Stimulated activated CD8-positive, alpha-beta memory T cell treated with anti-CD3 and anti-CD28 coated beads, Interleukin-7, amount 100 ng/mL, for 1 hour (primary cell): ENCODE measurements at places on chromosomes 12 and 14.

GRCh38 chr12:128761379-128761790 lies 62.4 kb downstream of the SLC15A4 start:
- no peak for DNase-seq

GRCh38 chr14:85533861-85534291 lies 3.9 kb downstream of the FLRT2 start:
- no peak for DNase-seq

DNA sequence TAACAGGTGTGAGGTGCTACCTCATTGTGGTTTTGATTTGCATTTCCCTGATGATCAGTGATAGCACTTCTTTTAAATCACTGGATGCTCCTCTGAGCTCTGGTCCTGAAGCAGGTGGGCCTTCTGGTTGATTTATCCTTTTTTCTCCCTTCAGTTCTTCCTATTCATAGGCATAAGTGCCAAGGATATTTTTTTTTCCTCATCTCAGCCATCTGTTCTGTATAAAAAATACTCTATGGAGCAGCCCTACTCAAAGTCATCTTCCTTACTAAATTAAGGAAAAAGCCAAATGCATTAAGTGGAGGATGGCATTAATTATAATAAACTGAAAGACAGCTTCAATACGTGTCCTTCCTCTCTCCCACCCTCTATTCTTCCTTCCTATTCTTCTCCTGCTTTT lies 18.4 kb downstream of the SPIC start:
- DNase-seq = no peak

DNA sequence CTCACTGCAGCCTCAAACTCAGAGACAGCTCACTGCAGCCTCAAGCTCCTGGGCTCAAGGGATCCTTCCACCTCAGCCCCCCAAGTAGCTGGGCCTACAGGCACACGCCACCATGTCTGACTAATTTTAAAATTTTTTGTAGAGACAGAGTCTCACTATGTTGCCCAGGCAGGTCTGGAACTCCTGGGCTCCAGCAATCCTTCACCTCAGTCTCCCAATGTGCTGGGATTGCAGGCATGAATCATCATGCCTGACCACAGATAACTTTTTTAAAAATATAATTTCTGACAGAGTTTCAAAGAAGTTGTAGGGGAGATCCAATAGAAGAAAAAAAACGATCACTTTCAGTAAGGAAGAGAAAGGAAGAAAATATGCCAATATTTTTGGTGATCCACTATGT lies 189.7 kb upstream of the CDKN3 start:
- DNase-seq = no peak

GRCh38 chr12:19988948-19989347 lies 379.4 kb upstream of the PDE3A start:
- DNase-seq = no peak

DNA sequence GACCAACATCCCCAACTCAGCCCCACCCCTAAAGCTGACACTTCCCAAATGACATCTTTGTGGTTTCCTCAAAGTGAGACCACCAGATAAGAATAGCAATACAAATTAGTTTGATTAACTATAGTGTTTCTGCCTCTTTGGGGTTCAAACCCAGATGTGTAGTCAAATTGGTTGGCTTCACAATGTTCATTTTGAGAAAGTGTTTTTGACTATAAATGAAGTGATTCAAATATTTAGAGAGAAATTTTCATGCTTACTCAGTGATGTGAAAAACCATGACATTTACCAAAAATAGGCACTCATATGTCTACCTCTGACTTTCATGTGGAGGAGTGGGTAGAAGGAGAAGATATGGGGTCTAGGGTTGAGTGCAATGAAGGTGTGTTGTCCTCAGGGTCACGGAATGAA lies 218.4 kb downstream of the BCAT1 start:
- no peak for DNase-seq
